Stimulated activated CD4-positive, alpha-beta T cell treated with anti-CD3 and anti-CD28 coated beads, Interleukin-4, amount 100 ng/mL, for 48 hours (primary cell): ENCODE measurements at places on chromosomes 4 and X.

DNA sequence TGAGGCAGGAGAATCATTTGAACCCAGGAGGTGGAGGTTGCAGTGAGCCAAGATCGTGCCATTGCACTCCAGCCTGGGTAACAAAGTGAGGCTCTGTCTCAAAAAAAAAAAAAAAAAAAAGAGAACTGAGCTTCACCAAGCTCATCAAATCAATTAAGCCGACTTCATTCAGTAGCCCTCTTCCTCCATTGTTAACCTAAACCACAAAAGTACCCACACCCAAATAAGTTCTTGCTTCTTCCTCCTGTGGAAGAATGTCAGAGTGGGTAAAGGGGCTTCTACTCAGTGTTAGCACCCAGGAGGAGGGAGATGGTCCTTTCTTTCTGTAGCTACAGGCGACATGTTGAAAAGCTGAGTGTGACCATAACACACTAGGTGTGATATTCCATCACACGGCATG lies 58.6 kb upstream of the CHRNA9 start:
- DNase-seq = no peak

DNA sequence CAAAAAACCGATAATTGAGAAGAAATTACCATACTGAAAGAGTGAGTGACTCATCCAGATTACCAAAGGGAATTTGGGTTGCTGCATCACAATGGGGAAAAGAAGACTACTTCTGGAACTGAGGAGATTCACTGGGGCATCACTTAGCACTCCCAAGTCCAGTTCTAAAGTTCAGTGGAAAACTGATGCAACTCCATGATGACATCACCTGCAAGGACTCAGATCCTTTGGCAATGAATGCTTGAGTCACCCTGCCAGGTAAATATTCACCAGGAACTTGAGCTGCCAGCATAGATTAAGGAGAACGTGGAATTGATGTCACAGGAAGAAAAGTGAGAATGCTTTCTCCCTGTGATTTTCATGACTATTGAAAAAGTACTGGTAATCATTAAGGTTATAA lies 32.0 kb upstream of the SMIM10L2A start:
- DNase-seq = no peak

DNA sequence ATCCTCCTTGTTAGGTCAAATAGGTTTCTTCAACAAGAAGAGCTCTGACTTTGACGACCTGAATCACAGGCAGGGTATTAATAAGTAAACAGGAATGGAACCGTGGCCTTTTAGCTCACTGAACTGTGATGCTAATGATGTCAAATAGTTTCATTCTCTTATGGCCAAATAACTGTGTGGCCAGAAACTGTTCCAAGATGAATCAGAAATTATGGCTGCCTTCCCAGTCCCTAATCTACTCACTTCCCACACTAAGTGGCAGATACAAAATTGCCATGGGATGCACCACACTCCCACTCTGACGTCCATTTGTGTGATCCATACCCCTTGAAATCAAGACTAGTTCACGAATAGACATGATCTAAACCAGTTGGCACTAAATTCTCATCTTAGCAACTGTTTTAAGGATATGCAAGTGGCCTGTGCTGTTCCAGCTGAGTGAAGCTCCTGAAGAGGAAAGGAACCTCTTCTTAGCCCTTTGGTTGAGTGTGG lies 455.4 kb downstream of the IL15 start:
- no peak for DNase-seq

DNA sequence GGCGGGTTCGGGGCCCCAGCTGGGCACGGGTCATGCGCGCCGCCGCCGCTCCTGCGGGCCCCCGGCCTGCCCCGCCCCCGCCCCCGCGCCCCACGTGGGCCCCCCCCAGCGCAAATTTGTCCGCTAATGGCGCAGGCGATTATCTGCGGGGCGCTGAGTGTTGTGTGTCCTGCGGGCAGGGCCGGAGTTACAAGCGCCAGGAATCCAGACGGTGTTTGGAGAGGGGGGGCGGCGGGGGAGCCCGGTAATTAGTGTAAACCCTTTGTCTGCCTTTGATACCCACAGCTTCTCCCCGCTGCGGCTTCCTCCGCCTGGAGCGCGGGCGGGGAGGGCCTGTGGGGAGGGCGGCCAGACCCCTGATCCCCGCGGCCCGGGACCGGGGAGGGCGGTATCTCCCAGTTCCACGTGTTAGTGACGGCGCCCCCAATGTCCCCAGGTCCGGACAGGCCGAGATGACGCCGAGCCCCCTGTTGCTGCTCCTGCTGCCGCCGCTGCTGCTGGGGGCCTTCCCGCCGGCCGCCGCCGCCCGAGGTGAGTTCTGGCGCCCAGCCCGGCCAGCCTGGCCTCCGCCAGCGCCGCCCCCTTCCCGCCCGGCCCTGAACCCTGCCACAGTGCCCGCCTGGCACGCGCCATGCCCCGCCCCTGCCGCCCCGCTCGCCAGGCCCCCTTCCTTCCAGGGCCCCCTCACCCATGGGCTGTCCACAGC lies 761 bp downstream of the FGFRL1 start:
- no peak for DNase-seq

DNA sequence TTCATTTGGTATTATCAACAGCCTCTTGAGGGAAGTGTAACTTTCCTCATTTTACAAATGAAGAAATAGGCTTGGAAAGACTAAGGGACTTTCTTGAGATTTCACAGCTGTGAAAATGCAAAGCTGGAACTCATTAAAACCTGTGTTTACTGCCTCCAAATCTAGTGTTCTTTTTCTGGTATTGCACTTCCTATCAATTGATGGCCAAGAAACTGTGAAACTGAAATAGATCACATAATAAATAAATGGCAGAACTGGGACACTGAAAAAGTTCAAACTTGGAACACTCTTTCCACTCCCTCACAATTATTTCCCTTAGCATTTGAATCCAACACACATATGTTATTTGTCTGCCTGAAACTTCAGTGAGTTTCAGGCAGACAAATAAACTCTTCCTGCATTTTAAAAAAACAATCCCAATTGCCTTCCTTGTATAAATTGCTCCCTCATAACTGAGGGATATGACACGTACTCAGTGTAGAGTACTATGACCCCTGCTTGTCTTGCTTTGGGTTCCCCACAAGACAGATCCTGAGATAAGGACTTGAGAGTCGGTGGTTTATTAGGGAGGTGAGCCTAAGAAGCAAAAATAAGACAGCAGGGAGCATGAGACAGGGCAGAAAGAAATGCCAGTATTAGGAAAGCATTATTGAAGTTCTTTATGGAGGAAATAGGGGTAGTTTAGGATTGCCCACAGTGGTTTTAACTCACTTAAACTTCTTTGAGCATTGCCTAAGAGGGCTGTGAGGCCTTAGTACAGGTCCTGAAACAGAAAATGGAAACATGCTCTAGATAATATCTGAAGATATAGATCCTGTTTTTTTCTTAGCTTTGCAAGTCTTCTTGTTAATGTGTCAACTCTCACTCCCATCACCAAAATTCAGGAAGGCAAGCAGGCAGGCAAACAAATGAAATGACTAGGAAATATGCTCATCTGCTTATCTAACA lies 33.9 kb downstream of the RTL3 start:
- no peak for DNase-seq

DNA sequence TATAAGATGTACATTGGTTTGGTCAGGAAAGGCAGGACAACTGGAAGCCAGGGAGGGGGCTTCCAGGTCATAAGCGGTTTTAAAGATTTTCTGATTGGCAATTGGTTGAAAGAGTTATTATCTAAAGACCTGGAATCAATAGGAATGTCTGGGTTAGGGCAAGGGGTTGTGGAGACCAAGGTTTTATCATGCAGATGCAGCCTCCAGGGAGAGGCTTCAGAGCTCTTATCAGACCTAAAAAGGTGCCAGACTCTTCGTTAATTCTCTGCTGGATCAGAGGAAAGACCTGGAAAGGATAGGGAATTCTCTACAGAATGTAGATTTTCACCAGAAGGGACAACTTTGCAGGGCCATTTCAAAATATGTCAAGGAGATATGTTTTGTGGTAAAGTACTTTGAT lies 62.8 kb downstream of the BEX3 start:
- DNase-seq = no peak

DNA sequence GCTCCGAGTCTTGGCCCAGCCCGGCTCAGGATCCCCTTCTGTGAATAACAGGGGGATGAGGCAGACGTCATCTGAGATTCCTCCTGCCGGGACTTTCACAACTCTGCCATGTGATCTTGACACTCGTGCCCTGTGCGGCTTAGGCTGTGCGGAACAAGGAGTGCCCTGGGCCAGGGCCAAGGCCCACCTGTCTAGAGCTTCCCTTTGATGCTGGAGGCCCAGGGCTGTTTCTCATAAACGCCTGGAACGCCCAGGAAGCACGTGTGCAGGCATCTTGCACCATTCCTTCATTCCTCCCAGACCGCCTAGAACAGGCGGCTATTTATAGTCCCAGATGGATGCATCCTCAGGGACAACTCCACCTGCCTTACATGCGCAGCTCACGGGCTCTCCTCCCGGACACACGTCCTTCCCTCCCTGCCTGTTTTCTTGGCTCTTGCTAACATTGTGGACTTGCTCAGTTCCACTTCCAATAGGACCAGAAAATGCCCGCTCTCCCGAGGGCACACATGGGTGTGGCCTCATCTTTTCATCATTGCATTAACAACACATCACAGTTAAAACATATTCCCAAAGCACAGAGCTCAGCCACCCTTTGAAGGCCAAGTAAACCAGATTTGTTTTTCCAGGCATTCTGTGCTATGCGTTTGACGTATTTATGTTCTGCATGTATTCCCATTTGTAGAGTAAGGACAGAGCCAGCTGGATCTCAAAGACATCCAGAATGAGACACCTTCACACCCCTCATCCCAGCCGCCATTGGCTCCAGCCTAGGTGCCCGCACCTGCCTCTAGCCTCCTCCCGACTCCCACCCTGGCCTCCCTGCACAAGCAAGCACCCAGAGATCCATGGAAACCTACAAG lies 57.2 kb downstream of the ABLIM2 start:
- no peak for DNase-seq

DNA sequence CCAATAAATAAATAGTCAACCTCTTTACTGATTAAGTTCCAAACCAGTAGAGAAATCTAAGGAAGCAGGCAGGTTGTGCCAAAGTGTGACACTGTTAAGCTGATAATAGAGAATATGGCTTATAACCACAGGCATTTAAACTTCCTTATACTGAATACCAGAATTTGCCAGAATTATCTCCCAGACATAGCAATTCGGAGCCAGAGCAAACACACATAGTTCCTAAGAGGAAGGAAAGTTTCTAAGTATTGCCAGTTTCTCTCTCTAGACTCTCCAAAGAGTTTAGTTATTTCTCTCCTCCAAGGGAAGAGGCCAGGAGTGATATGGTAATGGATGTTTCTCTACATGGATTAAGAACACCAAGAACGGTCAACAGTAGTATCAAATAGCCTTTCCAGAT lies 191.7 kb upstream of the CPEB2 start:
- DNase-seq = no peak

DNA sequence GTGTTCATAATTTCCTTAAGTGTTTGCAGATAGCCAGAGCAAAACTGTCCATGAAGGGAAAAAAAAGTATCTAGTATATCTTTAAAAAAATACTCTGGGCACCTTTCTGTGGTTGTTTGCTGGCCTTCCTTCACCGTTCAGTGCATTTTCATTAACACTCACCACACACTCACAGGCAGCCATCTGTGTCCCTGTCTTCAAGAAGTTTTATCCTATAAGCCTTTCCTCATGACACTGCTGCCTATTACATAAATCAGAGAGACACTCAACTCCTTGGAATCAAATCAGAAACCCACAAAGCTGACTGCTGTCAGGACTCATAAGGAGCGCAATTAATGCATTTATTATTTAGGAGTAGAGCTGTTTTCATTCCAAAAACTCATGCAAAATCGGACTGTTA lies 1720.2 kb downstream of the PCDH7 start:
- no peak for DNase-seq

DNA sequence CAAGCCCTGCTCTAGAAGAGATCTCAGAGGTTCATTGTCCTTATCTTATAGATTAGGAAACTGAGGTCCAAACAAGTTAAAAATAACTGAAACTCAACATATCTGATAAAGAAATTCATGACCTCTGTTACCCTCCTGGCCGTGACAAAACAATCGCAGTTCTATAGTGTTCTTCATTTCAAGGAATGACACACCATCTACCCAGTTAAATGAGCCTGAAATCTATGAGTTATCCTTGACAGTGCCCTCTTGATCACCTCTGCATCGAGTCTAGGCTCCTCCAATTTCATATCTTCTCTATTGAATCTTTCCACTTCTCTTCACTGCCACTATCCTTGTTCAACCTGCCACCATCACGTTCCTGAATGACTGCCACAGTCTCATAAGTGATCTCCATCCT lies 325.3 kb upstream of the TEX13C start:
- DNase-seq = no peak

DNA sequence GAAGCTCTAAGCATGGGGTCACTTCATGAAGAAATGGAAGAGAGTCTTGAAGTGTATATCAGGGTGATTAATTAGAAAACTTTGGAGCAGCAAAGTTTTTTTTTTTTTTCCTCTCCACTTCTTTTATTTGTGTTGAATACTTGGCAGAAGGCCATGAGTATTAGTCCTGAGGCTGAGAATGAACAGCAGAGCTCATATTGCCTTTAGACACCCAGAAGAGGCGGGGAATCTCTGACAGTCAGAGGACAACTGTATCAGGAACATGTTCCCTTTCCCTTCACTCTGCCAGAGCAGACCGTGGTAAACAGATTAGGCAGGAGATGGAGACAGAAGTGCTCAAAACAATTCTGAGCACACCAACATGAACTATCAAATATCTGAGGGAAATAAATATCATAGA lies 300.9 kb downstream of the FAM47A start:
- no peak for DNase-seq
